ENCODE measurements at places on chromosomes 2 and 18. TPM values are rescaled to one million over a fixed set of nuclear protein-coding genes. Genes with fewer than 3 reads are reported as not detected.

GRCh38 chr2:180000434-180000833, 6.7 kb downstream of the CWC22 start:
- no peak for DNase-seq

- no peak for DNase-seq
Measured at GRCh38 chr2:218291318-218292047, 820 bp downstream of the TMBIM1 start.

DNA sequence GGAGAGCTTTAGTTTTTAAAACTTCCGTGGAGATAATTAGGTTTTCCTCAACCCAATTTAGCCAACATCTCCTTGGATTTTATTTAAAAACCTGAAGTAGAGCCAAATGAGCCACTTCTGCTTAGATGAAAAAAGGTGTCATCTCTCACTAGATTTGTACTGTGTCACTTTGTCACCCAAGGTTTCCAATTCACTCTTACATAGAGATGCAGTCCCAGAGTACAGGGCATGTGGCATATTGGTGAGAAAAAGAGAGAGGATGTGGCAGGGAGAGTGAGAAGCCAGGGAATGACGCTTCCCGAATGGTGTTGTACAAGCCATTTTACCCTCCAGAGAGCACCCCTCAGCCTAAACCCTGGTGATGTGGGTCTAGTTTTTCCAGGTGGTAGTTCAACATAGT, 44.4 kb upstream of the CTLA4 start:
- DNase-seq, result no peak

GRCh38 chr2:147330925-147331324, 513.9 kb upstream of the ACVR2A start:
- DNase-seq, result no peak

GRCh38 chr2:68512326-68512725, 44.9 kb downstream of the APLF start:
- DNase-seq, result no peak

GRCh38 chr2:228094377-228094921, 87.0 kb downstream of the SPHKAP start:
- no peak for DNase-seq

ALLC gene
- not detected for total RNA-seq

DNA sequence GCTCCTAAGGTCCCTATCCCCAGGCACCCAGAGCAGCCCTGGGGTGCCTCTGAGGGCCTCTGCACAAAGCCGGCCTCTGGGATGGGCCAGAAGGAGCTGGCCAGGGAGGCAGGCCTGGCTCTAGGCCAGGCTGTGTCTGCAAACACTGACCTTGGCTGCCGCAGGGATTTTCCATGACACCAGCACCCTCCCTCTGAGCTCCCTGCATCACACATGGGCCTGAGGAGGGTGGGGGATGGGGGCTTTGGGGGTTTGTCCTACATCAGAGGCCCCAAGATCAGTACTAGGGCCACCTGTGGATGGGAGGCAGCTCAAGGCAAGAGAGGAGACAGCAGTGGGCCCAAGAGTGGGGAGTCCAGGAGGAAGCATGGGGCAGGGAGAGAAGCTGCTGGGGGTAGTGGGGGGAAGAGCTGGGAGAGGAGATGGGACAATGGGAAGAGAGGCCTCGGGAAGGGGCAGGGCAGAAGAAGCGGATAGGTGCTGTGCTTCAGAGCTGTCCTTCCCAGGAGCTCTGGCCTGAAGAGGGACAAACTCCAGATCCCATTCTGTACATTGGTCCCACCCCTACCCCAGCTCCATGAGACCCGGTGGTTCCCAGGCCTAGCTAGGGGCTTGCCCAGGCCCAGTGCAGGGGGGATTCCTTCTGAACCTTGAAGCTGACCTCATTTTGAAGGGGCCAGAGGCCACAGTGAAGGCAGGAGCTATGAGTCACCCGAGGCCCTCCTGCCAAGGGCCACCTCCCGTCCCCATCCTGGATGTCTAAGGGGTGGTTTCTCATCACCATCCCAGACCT, 28.0 kb downstream of the KCNK3 start:
- peak; percentile 88 for DNase-seq

GRCh38 chr2:75808793-75809535, 98.2 kb upstream of the GCFC2 start:
- no peak for DNase-seq

- no peak for DNase-seq
Measured at GRCh38 chr18:54805571-54806334, 22.5 kb upstream of the RAB27B start.

DNA sequence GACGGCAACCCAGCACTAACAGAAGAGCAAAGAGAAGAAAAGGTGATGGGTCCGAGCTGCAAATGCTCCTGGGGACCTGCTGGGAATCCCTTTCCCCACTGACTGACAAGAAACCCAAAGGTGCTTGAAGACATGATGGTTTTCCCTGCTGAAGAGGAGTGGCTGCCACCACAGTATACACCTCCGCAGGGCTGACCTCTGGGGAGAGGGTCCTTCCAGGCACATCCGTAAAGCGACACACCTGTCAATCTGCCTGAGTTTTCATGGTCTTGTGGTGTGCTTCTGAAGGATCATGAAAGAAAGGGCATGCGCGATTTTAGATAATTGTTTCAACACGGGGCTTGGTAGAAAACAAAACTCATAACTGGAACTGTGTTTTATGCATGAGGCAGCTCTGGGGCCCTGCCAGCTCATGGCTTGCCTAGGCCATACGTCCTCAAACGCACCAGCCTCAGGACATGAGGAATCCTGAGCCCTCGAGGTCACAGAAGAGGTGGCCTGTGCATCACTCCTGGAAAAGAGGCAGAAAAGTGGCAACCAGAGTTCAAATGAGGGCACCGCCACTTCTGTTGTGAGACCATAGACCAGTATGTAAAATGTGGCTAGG, 51.8 kb downstream of the SERTAD2 start:
- DNase-seq, result no peak

DNA sequence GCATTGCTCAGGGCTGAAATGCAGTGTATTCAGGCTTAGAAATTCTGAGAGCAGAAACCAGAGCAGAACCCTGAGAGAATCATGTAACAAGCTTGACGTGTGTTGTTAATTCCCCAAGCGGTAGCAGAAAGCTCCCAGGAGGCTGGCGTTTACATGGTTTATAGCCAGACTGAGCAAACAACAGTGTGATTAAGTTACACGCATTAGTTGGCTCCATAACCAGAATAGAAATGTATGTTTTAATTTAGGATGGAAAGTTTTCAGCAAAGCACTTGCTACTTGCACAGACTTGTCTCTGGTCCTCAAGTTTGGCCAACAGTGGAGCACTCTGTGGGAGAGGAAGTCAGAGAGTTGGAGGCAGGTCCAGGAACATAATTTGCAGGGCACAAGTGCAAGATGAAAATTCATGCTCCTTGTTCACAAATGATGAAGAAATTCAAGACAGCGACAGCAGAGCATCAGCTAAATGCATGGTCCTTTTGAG, 69.3 kb downstream of the MAPK4 start:
- DNase-seq, result no peak

GRCh38 chr2:189020179-189020578, 46.0 kb downstream of the COL3A1 start:
- no peak for DNase-seq

DNA sequence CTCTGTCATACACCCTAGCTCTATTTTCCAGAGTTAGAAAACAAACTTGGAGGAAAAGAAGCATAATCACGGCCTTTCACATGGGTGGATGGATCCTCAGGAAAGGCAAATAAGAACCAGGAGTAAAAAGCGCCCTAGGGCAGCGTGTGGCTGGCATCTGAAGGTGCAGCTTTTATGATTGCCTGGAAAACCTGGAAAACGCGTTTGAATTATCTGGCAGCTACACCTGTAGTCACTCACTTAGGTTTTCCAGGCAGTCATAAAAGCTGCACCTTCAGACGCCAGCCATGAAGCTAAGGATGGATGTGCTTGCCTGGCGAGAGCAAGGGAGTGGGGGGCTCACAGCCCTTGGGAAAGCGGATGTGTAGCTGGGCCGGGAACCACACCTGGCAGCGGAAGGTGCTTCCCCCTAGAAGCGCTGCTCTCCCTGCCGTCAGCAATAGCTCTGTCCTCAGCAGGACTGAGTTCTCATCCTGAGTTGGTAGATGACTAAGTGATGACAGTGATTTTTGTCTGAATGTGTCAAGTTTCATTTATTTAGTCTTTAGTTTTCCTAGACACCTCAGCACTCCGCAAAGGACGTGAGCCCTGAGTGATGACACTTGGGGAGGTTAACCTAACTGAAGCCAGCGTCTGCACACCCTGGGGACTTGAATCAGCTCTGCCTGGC, 82.0 kb downstream of the DCDC2C start:
- peak; percentile 19 for DNase-seq

DNA sequence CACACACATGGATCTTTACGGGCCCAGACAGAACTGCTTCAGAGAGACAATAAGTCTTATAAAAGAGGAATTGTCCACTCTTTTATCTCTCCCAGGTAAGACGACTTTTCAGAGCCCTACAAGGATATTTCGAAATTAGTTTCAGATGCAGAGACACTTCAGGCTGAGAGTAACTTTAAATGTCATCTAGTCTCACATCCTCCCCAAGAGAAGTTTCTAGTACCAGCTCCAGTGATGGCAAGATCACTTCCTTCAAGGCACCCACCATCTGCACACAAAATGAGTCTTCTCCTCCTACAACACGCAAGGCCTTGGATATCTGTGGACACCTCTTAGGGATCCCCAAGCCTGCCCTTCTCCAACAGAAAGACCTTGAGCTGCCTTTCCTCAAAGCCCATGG, 39.0 kb upstream of the KLHL29 start:
- DNase-seq, result no peak

- no peak for DNase-seq
Measured at GRCh38 chr2:155157711-155158110, 459.2 kb downstream of the KCNJ3 start.

- DNase-seq, result no peak
Measured at GRCh38 chr2:31428001-31428418, 13.5 kb upstream of the XDH start.

DNA sequence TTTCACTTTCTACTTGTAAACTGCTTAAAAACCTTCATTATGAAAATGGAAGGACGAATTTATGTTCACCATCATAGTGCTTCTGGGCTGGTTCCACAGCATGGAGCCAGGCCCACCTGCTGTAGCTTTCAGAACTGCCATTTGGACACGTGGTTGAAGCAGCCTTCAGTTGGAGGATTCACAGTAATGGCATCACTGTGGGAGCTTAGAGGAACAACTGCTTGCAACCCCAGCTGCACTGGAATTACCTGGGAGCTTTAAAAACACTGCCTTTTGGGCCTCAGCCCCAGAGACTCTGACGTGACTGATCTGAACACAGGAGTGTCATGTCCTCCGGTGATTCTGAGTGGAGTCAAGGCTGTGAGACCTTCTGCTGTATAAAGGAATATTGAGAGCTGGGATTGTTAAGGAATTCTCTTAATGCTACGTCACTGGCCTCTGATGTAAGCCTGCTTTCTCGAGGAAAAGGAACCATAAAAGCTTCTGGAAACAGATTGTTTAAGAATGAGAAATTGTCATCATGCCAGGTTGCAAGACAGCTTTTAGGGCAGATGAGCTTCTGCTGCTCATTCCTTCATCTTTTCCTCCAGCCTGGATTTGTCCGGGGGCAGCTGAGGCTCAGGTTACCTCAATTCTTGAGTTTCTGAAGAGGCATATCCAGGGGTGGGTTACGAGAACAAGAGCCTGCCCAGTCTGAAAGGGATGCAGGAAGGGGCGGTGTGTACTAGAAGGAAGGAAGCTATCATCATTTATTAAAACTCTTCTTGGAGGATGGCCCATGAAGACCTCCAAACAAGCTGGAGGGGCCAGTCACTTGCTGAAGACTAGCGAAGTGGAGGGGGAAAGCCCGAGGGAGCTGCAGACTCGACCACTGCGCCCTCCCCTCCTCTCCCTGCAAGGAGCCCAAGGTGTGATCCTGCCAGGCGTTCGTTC, 1.3 kb upstream of the IL1R1 start:
- DNase-seq, result no peak

- no peak for DNase-seq
Measured at GRCh38 chr2:162824304-162824703, 14.3 kb downstream of the KCNH7 start.

GRCh38 chr2:210913461-210913860, 357.1 kb downstream of the CPS1 start:
- no peak for DNase-seq

- no peak for DNase-seq
Measured at GRCh38 chr2:109701362-109701761, 87.2 kb downstream of the SOWAHC start.

DNA sequence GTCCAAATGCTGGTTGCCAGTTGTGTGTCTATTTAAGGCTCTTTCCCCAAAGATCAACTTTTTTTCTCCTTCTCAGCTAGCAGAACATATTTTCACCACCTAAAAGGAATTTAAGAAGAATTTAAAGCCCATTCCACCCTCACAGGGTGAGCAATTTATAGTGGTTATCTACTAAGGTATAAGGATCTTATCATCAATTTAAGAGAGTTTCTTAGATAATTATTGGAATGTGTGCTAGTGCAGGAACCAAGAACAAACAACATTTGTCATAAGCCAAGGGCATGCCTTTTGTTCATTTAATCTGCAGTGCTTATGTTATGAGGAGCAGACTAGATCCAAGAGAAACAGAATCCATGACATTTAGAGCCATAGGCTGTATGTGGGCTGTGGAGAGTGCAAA, 37.2 kb downstream of the NLRC4 start:
- DNase-seq, result no peak

ASXL3 gene
- total RNA-seq, result 5.9 TPM

GRCh38 chr18:66764230-66764629, 160.3 kb upstream of the CDH19 start:
- no peak for DNase-seq

GRCh38 chr18:3148930-3149535, 70.7 kb downstream of the MYOM1 start:
- DNase-seq, result no peak

DNA sequence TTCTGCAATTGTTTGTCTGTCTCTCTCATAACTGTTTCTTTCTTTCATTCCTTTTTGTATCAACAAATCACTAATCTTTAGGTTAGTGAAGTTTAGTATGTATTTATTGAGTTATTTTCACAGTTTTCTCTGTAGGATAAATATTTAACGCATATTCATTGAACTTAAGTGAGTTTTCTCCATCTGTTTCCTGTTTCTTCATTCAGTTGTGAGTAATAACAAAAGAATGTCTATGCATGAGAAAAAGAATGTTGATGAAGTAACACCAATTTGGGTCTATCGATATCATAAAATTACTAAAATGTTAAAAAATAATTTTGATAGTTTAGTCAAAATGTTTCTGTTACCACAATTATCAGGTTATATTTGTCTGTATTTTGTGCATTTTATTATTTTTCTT, 948.0 kb downstream of the DSC3 start:
- no peak for DNase-seq

- no peak for DNase-seq
Measured at GRCh38 chr2:74447230-74447999, 5.7 kb upstream of the RTKN start.

DNA sequence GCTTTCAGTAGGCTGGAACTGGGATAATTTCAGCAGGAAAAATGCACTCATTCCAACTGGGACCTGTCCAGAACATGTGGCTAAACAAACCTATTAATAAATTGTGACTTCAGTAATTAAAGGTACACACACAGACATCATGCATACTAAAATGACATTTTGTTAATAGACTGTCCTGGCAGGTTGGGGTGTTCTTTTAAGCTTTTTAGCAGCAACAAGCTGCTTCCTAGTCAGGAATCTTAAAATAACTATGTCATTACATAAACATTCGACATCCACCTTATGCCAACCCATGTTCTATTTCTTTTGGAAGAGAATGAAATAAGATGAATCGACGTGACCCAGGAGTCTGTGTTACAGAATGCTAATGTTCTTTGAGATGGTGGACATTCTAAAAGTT, 435.7 kb downstream of the TXNL1 start:
- no peak for DNase-seq

GRCh38 chr2:43634604-43635306, 2.3 kb upstream of the PLEKHH2 start:
- no peak for DNase-seq
